Fibroblast of lung (primary cell): ENCODE measurements at places on chromosomes 2 and 18.

DNA sequence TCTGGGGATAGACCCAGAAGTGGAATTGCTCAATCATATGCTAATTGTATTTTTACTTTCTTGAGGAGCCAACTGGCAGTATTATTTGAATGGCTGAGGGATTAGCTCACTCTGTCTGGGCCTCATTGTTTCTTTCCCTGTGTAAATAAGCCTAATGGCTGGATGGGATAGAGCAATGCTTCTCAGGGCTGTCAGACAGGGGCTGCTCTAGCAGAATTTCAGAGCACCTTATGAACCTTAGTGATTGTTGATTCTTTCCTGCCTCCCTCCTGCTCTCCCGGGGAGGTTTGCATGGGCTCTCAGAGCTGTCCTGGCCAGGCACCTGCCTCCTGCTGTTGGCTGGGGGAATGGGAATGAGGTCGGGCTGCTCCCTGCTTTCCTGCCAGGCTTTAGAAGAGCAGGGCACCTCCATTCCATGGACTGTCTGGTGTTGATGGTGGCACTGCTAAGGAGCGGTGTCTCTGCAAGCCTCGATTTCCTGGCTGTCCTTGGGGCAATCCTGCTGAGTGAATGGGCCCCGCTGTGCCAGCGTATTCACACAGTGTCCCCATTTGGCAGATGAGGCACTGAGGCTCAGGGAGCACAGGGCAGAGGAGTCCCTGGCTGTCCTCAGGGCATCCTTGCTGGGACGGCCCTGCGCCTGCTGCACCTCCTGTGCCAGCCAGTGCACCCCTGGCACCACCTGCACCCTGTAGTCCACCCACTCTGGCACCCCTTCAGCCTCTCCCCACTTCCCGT lies 468.2 kb upstream of the HS6ST1 start:
- DNase-seq = no peak

- DNase-seq = no peak
Measured at GRCh38 chr2:70992945-70993853, 1.5 kb downstream of the TEX261 start.

- DNase-seq = no peak
Measured at GRCh38 chr2:112255875-112256274, 1.0 kb upstream of the ZC3H8 start.

DNA sequence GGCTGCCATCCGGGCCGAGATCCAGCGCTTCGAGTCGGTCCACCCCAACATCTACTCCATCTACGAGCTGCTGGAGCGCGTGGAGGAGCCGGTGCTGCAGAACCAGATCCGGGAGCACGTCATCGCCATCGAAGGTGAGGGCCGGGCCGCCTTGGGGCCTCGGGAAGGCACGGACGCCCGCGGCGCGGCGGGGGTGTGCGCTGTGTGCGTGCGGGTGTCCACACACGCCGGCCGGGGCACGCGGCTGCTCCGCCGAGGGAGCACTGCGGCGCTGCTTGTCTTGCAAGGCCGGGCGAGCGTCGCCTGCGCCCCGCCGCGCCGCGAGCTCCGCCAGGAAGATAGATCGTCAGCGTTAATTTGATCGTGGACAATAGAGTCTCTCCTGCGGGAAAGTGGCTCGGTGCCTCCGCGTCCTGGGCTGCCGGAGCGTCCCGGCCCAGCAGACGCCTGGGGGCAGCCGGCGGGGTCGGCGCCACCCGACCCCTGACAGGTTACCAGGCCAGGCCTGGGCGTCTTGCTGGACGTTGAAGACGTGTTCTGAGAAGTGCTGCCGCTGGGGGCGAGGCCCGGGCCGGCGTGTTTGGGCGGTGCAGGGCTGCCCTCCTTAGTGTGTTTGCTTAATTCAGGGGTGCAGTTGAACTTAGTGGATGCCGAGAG lies 1.0 kb downstream of the AGAP1 start:
- DNase-seq = peak; percentile 40

GRCh38 chr2:196607073-196607472 lies 32.4 kb upstream of the CCDC150 start:
- peak; percentile 14 for DNase-seq

GRCh38 chr2:29697181-29697580 lies 224.2 kb downstream of the ALK start:
- DNase-seq = no peak

DNA sequence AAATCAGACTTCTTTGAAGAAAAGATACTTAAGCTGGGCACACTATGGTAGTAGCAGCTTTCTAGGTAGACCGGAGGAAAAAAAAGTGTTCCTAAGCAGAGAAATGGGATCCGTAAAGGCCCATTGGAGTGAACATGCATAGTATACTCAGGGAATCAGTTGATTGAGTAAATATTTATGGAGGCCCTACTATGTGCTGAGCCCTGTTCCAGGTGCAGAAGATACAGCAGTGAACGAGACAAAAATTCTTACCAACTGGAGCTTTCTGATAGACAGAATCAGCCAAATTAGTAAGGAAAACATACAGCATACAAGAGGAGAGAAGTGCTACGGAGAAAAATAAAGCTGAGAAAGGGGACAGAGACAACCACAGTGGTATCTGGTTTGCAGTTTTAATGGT lies 28.1 kb downstream of the CRIM1 start:
- no peak for DNase-seq

GRCh38 chr2:232000439-232000838 lies 38.9 kb downstream of the DIS3L2 start:
- DNase-seq = no peak
